ENCODE measurements at places on chromosomes 1 and 21.

GRCh38 chr21:41755934-41756773 is 10.7 kb downstream of the RIPK4 start:
- DNase-seq, result no peak

DNA sequence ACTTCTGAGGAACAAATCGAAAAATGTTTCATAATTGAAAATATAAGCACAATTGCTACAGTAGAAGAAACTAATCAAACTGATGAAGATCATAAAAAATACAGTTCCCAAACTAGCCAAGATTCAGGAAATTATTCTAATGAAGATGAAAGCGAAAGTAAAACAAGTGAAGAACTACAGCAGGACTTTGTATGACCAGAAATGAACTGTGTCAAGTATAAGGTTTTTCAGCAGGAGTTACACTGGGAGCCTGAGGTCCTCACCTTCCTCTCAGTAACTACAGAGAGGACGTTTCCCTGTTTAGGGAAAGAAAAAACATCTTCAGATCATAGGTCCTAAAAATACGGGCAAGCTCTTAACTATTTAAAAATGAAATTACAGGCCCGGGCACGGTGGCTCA is 30.6 kb downstream of the IFNAR1 start:
- DNase-seq, result no peak

GRCh38 chr1:94014635-94015488 is 105.6 kb upstream of the GCLM start:
- DNase-seq, result peak; percentile 17

- no peak for DNase-seq
Observed at GRCh38 chr1:161736335-161736969, 13.1 kb upstream of the DUSP12 start.

GRCh38 chr1:156517748-156518147 is 17.2 kb upstream of the MEF2D start:
- no peak for DNase-seq

GRCh38 chr1:229753764-229754551 is 127.9 kb downstream of the URB2 start:
- no peak for DNase-seq
